Femur (tissue), 1 donor: ENCODE measurements at places on chromosomes 12 and 14.

- no peak for DNase-seq
These were observed 56.3 kb upstream of the KCNA5 start for GRCh38 chr12:4987076-4988046.

GRCh38 chr12:109617491-109617890 is 43.9 kb downstream of the MVK start:
- DNase-seq = no peak

DNA sequence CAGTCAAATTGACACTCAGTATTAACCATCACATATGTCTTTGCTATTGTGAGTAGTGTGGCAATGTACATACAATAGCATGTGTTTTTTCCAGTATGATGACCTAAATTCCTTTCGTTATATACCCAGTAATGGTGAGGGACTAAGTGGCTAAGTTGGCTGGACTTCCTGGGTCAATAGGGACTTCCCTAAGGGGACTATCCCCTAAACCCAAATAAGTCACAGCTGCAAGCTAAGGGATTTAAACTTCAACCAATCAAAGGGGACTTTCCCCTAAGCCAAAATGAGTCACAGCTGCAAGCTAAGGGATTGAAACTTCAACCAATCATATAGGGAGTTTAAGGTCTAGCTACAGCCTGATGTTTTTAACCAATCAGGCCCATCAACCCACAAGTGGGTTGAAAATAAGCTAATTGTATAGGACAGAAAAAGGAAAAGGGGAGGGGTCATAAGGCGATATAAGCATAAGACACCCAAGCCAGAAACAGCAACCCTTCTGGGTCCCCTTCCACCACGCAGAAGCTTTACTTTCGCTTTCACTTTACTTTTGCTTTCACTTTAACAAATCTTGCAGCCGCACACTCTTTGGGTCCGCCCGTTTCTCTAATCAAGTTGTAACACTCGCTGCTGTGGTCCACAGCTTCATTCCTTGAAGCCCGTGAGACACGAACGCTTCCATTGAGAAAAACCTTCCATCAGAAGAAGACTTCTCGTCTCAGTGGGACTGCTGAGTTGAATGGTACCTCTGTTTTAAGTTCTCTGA is 404.4 kb downstream of the FLRT2 start:
- DNase-seq = no peak

- DNase-seq = no peak
These were observed 54.5 kb downstream of the APAF1 start for GRCh38 chr12:98699586-98699985.

GRCh38 chr12:116735951-116736599 is 1.8 kb downstream of the SPRING1 start:
- no peak for DNase-seq

DNA sequence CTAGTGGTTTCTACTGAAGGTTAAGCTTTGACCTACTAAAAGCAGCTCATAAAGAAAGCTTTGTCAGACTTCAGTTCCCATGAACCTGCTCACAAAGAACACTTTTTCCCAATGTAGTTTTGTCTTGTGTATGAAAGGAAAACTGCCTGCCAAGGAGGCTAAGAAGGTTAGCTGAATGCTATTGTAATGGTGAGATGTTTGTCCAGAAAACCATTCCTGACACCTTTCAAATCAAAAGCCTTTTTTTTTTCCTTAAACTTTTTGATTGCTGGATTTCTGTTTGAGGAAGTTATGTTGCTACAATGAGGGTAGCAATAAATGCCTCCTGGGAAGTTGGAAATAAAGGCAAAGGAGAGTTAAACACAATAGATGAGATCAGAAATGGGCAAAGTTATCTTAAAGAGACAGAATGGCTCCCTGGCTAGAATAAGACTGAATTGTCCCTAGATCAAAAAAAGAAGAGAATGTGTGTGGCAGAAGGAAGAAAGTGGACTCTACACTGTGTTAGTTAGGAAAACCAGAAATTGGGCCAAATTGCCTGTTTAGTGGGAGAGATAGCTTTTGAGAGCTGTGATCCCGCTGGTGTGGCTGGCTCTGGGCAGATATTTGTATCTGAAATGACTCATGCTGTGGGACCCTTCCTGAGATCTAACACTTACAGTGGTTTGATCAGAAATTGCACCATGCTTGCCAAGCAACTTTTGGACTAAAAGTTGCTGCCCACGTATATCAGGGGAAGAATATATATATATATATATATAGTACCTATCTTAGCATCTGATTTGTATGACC is 27.5 kb downstream of the TECPR2 start:
- DNase-seq = no peak

GRCh38 chr12:102992720-102993119 is 35.2 kb downstream of the ASCL1 start:
- DNase-seq = no peak

DNA sequence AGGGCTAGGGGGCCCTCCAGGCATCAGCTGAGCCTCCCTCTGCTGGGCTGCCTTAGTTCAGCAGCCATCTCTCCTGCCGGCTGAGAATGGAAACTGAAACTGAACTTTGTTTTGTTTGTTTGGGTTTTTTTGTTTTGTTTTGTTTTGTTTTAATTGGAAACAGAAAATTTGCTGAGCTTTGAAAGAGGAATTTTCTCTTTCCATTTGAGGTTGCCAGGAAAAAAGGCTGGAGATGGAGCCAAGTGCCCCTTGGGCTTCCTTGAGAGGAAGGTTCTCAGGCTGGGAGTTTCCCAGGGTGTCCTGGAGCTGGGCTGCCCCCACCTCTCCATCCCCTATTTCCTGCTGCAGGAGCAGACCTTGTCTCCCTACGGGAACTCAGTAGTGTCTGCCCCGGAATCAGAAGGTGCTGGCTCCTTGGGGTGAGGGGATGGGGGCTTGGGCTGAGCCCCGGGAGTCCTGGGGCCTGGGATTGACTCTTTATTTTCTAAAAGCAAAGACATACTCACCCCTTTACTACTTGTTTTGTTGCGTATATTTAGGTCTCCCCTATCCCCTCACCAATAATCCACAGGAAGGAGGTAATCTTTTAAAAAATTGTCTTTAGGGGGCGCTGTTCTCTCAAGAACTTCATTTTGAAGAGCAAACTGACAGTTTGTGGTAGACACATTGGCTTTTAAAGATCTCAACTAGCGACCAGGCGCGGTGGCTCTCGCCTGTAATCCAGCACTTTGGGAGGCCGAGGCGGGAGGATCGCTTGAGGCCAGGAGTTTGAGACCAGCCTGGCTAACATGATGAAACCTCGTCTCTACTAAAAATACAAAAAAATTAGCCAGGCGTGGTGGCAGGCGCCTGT is 21.3 kb upstream of the OASL start:
- DNase-seq = peak; percentile 36

DNA sequence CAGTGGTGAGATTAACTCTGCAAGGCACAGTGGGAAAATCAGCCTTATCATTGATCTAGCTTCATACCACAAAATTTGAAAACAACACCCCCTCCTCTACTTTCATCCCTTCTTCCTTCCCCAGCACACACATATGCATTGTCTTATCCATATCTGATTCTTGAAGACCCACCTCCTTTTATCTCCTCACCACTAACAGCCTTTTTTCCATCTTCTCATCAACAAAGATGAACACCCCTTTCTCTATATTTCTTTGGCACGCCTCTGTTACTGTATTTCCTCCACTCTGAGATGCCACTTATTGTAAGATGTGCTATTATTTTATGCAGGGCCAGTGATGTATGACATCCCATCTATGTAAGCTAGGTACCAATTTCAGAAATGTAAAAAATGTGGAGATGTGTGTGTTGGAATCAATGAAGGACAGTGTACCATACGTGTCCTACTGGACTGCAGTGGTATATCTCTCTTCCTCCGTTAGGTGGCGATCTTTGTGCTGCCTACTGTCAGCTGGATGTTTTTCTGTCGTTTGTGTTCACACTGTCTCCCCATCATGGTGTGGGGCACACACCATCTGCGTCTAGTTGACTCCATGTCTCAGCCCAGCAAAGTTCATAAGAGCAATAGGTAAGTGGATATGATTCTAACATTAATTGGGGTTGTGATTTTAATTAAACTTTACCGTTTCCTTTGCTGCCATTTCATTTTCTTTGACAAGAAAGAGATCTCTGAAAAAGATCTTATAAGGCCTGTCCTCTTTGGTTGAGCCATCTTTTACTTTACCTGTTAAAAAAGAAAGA is 24.0 kb downstream of the CCDC38 start:
- DNase-seq = no peak

GRCh38 chr14:22794551-22794951 is 20.7 kb downstream of the SLC7A7 start:
- DNase-seq = no peak
